ENCODE measurements at places on chromosomes 11 and 22.

DNA sequence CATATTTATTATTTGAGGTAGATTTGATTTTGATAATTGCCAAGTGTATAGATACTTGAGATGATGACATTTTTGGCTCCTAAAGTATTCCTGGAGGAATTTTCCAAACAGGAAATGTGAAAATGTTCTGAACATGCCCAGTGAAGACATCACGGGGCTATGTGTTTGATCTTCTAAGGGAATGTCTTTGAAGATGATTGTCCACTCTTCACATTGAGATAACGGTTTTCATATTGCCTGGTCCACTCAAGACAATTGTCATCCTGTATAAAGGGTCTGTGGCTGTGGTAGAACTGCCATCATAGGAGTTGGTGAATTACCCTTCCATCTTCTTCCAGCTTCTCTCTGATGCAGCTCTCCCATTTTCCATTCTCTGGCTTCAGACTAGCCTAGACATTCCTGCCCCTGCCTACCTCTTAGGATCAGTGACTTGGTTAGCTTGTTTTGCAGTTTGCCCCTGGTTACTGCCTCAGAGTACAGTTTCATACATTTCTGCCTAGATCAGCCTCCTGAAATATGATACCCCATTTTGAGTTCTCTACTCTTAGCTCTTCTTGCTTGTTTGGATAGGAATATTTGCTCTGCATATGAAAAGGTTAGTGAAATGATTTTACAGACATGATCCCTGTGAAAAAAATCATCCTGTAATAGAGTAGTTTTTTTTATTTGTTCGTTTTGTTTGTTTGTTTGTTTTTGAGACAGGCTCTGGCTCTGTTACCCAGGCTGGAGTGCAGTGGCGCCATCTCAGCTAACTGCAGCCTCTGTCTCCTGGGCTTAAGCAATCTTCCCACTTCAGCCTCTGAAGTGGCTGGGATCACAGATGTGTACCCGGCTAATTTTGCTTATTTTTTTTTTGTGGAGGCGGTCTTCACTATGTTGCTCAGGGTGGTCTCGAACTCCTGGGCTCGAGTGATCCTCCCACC lies 111.4 kb upstream of the SORL1-AS1 start:
- DNase-seq: peak; percentile 59

DNA sequence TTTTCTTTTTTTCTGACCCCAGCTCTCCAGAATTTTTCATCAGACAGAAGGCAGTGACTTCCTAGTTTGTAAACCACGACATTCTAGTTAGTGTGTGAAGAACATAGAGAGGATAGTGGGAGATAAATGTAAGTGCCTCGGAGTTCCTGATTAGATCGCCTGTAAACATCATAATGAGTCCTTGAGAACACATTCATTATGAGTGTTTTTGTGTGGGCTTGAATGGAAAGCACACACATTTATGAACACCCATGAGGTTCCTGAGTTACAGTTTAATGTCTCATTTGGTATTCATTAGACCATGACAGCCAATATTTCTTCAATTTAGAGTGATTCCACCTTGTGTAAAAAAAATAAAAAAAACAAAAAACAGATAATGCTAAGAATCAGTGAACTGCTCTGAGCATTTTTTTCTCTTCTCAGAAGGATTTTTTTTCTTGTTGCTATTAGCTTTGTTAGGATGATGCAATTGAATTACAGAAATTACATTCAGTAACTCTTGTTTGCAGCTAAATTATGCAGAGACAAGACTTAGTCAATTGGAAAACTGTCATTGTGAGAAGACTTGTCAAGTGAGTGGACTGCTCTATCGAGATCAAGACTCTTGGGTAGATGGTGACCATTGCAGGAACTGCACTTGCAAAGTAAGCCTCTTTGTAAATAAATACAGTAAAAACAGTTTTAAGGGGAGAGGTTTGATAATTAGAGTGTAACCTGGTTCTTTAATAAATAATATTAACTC lies 257.6 kb downstream of the NELL1 start:
- no peak for DNase-seq

DNA sequence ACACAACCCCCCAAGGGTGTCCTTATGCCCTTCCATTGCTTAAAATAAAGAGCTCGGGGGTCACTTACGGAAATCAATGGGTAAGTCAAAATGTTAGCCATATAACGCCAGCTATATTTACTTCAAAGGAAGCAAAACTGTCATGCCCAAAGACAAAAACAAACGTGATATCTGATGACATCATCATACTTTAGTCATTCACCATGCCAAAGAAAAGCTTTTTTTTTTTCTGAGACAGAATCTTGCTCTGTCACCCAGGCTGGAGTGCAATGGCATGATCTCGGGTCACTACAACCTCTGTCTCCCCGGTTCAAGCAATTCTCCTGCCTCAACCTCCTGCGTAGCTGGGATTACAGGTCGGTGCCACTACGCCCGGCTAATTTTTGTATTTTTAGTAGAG lies 47.7 kb upstream of the SC5D start:
- no peak for DNase-seq

DNA sequence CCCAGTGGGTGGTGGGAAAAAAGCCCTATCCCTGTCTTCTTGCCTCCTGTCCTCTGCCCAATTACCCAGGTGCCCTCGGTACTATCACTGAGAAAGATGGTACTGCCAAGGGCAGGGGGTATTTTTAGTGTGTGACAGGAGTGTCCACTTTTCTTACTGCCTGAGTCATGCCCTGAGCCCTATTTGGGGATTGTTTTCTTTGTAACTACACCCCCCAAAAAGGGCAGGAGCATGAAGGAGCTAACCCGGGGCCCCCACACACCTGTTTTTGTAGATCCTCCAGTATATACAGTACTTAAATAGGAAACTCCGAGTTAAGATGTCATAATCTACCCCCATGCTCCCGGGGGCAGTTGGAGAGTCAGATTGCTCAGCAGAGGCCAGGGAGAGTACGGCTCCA lies 3.8 kb downstream of the SMTNL1 start:
- DNase-seq: no peak

DNA sequence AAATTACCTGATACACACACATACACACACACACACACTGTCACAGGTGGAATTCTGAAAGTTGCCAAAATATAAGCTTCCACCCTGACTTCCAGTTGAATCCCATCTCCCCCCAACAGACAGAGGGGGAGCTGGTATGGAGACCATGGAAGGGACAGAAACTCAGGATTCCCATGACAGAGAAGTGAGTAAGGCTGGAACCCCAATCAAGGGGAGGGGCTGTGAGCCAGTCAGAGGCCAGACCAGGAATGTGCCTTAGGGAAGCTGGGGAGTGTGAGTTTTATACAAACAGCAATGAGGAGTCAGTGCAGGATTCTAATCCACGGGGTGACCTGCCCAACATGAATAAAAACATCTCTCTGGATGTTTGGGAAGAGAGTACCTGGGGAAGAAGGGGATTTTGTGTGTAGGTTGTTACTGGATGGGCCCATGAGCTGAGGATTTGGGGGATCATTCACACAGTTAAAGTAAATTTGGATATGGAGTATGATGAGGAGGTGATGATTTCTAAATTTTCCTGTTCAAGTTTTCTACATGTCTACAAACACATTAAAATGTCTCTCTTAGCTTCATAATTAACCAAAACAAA lies 38.7 kb upstream of the TOP3B start:
- DNase-seq: no peak

- DNase-seq: no peak
These were observed 35.9 kb downstream of the KCNQ1OT1 start for GRCh38 chr11:2663915-2664314.

DNA sequence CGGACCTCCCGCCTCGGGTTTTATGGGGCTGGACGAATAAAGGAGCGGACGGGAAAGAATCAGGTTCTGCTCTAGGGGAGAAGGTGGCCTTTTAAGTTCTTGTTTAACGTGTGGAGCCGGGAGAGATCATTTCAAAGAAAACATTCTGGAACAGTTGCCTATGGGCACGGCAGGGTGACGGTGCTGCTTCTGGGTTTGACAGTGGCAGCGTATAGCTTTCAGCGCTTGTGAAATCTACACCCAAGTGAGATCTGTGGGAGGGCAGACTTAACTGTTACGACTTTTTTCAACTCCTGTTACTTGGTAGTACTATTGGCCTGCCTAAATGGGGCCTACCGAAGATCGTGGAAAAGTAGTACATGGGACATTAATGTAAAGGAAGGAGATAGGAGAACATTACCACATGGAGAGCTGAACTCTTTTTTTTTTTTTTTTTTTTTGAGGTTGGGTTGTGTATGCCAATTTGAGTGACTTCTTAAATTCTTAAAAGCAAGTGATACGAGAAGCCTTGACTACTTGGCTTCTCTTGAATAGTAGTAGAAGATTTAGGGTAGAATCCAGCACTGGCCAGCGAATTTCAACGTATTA lies 743 bp downstream of the USP47 start:
- DNase-seq: peak; percentile 74

DNA sequence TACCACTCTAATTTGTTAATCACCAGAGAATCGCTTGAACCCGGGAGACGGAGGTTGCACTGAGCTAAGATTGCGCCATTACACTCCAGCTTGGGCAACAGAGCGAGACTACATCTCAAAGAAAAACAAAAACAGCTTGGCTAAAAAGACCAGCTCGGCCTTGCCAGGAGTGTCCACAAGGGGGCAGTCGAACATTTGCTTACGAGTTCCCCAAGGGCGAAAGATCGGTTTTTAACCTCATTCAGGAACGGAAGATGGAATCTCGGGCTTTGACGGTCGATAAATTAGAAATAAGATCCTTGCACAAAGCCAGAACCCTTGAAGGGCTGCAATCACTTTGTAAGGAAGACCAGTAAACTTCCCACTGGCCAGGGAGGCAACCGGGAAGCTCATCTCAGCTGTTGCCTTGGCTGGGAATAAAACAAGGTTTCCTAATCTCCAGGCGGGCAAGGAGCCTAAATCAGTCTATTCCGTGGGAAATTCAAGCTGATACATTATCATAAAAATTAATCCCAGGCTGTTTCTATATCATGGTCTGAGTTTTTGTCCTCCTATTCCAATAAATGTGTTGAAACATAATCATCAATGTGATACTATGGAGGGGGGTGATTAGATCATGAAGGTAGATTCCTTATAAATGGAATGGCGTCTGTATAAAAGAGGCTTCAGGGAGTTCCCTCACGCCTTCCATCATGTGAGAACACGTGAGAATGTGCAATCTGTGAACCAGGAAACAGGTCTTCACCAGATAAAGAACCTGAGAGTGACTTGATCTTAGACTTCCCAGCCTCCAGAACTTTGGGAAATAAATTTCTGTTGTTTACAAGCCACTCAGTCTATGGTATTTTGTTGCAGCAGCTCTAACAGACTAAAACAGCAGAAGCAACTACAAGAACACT lies 14.9 kb upstream of the SLC29A2 start:
- DNase-seq: peak; percentile 34

GRCh38 chr22:31346733-31347250 lies 646 bp upstream of the PATZ1 start:
- no peak for DNase-seq

DNA sequence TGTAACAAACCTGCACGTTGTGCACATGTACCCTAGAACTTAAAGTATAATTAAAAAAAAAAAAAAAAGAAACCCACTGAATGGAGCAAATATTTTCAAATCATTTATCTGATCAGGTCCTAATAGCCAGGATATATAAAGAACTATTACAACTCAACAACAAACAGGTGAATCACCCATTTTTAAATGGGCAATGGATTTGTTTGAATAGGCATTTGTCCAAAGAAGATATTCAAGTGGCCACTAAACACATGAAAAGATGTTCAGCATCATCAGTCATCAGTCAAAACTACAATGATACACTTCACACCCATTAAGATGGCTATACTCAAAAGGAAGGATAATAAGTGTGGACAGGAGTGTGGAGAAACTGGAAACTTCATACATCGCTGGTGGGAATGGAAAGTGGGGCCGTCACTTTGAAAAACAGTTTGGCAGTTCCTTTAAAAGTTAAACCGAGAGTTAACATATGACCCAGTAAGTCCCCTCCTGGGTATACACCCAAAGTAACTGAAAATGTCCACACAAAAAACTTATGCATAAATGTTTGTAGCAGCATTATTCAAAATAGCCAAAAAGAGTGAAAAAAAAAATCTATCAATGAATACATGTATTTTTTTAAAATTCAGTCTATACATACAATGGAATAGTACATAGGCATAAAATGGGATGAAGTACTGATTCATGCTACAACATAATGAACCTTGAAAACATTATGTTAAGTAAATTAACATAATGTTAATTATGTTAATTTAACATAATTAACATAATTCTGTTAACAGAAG lies 53.1 kb downstream of the ARRB1 start:
- no peak for DNase-seq

GRCh38 chr11:16793511-16793910 lies 55.1 kb downstream of the C11orf58 start:
- DNase-seq: no peak

- DNase-seq: no peak
These were observed 112.7 kb upstream of the OR4B1 start for GRCh38 chr11:48103621-48104567.

DNA sequence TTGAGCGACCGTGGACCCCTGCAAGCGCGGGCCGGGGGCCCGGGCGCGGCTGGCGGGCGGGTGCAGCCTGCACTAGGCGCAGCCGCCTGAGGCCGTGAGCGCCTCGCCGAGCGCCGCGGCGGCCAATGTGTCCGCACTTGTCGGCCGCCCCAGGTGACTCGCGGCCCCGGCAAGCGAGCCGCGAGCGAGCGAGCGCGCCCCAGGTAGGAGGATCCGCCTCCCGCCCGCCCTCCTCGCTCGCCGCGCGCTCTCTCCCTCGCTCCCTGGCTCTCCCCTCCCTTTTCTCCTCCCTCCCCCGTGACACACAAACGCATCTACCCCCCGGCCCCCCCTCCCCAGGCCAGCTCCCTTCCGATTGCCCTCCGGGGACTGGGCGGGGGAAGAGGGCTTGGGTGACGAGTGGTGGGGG lies at the start of gene WNT7B:
Gene WNT7B (minus strand): TSS at position 160 of the 409 bp plus-strand sequence. CDS start 408 bp downstream, outside the sequence.
- DNase-seq: no peak

- no peak for DNase-seq
These were observed 82.9 kb downstream of the ETS1 start for GRCh38 chr11:128504486-128504885.

All from LNCaP clone FGC (cell line).